ENCODE measurements at places on chromosomes 11 and 22.

DNA sequence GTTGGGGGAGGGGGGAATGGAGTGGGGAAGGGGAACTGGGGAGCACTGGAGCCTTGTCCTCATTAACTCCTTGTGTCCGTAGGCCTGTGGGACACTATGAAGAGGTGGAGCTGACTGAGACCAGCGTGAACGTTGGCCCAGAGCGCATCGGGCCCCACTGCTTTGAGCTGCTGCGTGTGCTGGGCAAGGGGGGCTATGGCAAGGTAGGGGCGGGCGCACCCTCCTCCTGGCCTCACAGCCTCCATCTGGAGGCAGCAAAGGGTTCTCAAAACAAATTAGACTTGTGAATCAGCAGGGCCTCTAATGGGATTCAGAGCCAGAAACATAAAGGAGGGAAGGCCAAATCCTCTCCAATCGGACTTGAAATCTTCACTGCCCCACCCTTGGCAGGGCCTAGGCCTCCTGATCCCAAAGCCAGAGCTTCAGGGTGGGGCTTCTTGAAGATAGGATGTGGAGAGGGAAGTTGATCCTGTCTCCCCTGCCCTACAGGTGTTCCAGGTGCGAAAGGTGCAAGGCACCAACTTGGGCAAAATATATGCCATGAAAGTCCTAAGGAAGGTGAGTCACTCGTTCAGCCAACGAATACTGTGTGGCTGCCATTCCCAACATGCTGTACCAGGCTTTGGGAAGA lies 859 bp downstream of the RPS6KB2 start:
- no peak for DNase-seq

DNA sequence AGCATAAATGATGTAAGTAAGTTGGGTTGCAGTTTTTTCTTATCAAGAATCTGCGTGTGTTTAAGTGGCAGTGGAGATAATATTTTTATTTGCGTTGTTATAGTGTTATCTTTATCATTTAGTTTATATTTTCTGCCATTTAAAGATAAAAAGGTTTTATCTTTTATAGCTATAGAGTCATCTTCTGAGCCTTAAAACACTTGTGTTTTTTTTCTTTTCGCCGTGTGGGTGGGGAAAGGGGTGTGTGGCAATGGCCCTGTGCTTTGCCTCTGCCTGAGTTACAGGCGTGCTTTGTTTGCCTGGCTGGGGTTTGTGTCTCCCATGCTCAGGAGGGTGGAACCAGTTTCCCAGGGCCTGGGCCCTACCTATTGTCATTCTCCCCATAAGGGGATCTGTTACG lies 16.2 kb downstream of the ARHGEF12 start:
- no peak for DNase-seq

- peak; percentile 47 for DNase-seq
These were observed 27.2 kb upstream of the A4GALT start for GRCh38 chr22:42747701-42748513.

DNA sequence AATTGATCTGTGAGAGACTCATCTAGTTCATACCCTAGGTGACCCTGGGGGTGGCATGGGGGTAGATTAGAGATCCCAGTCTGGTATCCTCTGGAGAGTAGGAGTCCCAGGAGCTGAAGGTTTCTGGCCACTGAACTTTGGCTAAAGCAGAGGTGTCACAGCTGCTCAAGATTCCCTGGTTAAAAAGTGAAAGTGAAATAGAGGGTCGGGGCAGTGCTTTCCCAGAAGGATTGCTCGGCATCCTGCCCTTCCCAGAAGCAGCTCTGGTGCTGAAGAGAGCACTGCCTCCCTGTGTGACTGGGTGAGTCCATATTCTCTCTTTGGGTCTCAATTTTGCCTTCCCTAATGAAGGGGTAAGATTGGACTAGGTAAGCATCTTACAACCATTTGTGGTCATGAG lies 653 bp downstream of the IL18BP start:
- DNase-seq: no peak

DNA sequence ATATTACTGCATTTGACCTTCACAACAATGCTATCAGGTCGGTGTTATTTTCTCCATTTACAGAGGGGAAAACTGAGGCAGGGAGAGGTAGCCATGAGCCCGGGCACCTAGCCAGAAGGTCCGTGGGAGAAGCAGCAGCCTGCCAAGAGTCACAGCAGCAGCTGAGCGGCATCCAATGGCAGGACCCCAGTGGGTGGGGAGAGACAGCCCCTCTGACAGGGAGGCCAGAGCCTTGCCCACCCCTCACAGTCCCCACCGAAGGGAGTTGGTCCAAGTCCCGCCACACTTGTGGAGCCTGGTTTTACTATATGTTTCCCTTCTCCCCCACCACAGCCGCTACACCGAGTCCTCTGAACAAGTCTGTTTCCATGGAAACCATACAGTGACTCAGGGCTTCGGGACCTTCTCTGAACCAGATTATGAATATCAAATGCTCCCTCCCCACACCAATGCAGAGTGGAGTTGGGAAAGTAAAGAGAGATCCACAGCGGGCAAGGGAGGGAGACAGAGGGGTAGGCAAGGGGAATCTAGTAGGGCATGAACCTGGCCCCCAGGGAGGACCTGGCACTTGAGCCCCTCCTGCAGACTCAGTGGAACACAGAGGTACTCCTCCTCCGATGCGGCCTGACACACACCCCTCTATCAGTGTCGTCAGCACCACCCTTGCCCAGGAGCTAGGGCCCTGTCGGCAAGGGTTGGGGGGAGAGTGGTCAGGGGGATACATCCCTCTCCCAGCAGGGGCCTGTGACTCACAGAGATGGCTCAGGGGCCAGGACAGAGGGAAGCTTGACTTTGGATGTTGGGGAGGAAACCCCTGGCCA lies 2.5 kb downstream of the CHST1 start:
- no peak for DNase-seq

GRCh38 chr11:119723243-119723951 lies 5.6 kb downstream of the NECTIN1 start:
- DNase-seq: no peak

- DNase-seq: no peak
These were observed 11.4 kb upstream of the SEC14L3 start for GRCh38 chr22:30483169-30483568.

DNA sequence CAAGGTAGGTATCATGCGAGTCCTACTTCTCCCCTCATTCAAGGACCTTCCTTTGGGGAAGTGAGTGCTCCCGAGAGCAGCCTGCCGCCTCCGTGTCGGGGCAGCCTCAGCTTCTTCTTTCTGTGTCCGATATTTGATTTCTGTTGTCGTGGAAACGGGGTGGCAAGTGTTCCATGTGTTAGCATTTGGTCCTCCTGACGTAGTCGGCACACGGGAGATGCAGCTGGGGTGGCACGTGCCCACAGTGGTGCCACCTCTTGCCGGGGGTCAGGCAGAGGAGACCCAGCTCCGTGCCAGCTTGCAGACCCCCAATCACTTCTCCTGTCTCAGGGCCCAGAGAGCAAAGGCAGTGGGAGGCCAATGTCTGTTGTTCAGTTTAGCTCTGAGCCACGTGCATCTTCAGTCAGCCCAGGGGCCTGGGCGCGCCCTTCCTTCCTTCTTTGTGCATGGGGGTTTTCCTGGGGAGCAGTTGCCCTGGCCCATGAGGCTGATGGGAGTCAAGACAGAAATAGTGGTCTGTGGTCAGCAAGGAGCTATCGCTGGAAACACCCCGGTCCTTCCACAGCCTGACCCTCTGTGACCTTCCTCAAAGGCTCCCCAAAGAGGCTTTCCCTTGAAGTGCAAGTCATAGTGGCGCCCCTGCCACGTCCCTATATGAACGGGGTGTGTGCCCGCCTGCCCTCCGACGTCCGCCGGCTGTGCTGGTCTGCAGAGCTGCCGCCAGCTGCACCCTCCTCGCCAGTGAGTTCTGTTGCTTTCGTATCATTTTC lies 44.5 kb downstream of the PARVB start:
- DNase-seq: peak; percentile 85

GRCh38 chr22:48161298-48161697 lies 1398.8 kb downstream of the TBC1D22A start:
- DNase-seq: no peak

DNA sequence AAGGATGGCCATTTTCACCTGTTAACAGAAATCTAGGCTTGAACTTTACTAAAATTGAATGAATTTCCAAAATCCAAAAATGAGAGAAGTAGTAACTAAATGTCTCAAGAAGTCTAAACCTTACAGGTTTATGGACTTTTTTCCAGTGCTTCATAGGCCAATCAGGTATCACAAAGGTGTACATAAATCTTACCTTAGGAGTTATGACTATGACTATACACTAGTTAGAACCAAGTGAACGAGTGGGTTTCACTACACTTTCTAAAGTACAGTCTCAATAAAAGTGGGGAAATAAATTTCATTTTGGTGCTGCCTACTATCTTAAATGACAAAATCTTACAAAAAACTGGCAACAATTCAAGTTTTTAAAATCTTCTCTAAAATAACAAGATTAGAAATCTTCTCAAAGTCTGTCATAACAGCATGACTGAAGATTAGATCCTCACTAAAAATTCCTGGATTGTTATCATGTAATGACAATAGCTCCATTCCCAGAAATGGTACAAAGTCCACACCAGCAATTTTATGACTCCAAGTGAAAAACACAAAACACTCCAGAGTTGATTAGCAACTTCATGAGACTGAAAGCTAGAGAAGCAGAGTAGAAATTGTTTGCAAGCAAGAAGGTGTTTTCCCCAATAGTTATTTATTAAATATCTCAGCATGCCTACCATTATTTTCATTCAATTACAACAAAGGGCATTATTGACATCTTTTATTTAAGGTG lies 20.9 kb downstream of the SOX6 start:
- no peak for DNase-seq

DNA sequence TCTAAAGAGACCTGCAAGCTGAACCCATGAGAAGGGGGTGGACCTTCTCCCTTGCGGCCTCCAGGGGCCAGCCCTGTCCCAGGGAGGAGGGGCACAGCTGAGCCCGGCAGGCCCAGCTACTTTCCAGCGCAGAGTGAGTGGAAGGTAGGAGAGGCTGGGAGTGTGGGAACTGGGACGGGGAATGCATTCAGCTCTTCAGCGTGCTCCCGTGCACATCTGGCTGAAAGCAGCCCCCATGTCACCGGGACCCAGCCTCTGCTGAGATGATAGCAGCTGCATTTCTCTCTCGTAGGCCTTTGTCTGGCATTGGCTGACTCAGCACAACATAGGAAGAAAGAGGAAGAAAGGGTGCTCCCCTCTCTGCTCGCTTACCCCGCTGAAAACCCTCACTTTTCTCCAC lies 951.5 kb downstream of the TBC1D22A start:
- DNase-seq: no peak

- no peak for DNase-seq
These were observed 7.5 kb upstream of the OR8G1 start for GRCh38 chr11:124233376-124233775.

DNA sequence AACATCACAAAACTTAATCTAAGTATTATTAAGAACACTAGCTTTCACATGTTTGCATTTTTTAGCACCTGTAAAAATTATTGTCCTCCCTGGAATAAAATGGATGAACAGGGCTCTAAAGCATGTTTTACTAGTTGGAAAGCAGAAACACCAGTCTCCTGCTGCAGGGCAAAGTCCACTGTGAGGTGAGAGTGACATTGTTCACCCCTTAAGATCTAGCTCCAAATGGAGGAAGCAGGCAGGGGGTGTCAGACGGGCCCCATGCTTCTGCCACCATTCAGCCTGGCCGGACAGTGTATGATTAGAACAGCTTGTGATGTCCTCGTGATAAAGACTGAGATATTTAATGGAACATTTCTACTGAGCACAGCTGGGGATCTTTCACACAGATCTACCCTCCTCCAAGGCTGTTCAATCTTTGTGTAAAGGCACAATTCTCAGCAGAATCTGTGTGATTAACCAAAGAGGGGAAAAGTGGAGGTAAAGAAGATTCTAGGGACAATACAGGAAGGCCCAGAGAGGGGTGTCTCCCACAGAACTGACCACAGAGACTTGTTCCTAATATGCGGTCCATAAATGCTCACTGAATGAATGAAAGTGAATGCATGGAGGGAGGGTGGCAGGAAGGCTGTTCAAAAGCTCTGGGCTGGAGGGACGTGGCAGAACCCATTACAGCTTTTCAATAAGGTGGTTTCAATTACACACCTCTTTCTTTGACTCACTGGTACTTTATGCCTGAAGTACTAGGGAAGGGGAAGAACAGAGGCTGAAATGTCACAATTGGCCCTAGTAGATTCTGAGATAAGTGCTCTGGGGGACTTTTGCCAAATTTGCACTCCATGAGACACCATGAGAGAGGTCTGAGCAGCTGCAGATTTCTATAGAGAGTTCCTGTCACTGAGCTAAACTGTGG lies 239.1 kb upstream of the ARHGAP20 start:
- DNase-seq: peak; percentile 39

GRCh38 chr11:69704508-69705253 lies 859 bp upstream of the FGF19 start:
- no peak for DNase-seq

DNA sequence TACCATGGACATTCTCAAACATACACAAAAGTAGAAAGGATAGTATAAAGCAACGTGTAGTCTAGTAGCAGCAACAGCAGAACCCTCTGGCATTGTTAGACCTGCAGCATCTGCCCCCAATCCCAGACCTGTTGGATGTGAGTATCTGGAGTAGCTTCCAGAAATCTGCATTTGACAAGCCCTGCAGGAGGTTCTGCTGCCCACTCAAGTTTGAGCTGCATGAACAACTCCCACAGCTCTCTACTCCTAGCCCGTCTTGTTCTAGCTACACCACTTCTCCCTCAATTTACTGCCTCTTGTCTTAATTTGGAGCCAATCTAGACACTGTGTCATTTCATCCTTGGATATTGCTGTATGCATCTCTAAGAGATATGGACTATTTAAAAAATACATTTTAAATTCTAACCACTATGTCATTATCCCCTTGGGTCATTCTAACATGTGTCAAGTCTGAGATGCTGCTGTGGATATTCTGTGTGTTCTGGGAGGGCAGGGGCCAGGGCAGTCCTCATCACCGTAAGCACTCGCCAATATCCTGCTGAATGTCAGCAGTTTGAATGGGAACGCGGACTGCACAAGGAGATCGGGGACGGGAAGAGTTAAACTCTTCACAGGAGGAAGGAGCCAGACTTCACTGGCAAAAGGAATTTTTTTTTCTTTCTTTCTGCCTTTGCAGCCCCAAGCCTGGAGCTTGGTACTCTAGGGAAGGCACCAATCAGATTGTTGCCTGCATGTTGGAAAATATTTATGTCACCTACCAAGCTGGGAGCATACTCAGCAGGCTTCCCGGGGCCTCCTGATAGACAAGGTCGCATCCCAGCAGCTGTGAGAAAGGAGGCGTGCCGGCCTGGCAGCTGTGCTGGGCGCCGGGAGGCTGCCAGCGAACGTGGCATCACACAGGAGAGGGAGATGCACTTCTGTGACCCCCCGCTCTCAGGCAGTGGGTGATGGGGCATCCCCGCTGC lies 429.0 kb downstream of the MIAT start:
- no peak for DNase-seq

DNA sequence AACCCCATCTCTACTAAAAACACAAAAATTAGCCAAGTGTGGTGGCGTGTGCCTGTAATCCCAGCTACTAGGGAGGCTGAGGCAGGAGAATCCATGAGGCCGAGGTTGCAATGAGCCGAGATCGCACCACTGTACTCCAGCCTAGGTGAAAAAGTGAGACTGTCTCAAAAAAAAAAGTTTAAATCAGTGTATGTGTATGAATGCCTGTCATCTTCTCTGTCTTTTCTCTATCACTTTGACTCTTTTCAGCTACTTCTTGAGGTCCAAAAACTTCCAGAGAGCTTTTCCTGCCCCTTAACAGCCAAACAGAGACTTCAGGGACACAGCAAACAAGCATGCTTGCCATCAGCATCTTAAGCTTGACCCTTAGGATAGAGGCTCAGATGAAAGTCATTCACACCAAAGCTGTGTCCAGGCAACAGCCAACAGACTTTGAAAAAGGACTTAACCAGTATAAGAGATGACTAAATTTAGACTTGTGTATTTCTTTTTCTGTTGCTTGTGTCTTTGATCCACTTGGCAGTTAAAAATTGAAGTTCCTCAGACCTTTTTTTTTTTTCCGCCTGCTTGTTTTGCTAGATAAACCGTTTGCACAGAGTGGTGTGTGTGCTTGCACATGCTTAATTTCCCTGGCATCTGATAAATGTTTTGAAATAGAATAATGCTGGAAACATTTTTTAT lies 151.9 kb downstream of the DBX1 start:
- DNase-seq: no peak
